Suppressor macrophage (primary cell): ENCODE measurements at places on chromosomes 3 and 15.

DNA sequence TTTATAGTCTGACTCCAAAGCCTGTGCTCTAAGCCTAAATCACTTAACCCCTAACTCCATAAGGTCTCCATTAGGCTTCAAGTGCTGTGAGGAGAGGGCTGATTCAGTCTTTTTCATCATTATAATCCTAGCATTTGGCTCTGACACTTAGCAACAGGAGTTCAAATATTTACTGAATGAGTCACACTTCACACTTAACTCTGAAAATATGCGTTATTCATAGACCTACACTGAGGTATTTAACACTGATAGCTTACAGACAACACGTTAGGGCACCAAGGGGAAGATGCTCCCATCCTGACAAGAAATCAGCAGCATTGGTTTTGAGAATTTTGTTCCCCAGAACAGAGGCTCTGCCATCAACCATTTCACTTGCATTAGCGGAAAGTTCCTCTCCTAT is 53.5 kb downstream of the MSL2 start:
- no peak for DNase-seq

DNA sequence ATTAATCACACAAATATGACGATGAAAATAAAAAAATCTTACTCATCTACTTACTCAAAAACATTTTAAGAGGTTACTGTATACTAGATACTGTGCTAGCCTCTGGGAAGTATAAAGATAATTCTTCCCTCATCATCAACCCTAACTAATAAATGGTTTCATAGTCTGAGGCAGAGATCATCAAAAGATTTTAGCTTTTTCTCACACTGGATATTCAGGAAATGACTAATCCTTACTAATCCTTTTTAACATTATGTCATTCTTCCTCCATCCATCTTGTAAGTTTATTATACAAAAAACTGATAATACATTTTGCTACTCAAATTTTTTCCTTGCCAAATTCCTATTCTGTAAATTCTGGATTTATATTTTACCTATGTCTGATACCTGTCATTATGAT is 29.7 kb downstream of the ACAD11 start:
- no peak for DNase-seq

GRCh38 chr3:71585131-71585530 is 1.6 kb upstream of the FOXP1 start:
- DNase-seq = peak; percentile 59

DNA sequence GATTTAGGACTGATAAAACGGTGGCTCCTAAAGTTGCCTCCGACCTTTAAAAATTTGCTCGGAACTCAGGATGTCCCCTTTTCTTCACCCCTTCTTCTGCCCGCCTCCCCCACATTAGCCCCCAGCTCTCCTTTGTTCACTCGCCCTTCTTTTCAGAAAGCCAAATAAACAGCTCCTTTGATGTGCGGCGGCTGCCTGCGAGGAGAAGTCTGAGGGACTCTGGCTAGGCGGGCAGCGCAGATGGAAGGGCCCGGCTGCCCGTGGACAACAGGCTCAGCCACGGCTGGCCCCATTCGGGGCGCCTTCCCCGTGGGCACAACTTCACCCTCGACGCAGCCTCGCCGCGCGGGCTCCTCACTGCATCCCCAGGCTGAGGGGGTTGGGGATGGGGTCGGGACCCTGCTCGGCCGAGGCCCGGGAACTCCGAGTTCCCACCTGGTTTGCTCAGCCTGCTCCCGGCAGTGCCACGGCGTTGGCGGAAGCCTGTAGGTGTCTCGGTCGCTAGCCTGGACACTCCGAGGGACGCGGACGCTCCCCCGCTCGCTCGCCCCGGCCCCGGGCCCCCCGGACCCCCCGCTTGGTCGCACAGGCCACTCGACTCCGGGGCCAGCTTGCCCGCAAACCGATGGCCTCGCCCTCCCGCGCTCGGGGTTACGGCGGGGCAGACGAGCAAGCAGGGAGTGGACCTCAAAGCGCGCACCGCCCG is 897 bp upstream of the TLE3 start:
- DNase-seq = peak; percentile 41

DNA sequence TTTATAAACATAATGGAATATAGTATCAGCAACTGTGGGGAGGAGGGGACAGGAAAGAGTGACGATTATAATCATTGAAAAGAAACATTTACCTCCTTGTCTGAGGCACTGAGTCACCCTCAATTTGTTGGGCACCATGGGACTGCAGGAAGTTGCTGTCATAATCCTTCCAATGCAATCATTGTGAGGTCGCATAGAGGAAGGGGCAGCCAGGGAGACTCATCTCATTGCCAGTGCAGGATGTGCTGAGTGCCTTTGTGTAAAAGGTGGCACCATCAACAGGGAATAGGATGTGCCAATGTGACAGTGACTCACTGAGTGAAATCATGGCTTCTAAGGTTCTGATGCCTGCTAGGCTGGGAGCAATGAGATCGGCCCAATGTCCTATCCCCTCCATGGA is 300.4 kb upstream of the ADAMTS9 start:
- no peak for DNase-seq

DNA sequence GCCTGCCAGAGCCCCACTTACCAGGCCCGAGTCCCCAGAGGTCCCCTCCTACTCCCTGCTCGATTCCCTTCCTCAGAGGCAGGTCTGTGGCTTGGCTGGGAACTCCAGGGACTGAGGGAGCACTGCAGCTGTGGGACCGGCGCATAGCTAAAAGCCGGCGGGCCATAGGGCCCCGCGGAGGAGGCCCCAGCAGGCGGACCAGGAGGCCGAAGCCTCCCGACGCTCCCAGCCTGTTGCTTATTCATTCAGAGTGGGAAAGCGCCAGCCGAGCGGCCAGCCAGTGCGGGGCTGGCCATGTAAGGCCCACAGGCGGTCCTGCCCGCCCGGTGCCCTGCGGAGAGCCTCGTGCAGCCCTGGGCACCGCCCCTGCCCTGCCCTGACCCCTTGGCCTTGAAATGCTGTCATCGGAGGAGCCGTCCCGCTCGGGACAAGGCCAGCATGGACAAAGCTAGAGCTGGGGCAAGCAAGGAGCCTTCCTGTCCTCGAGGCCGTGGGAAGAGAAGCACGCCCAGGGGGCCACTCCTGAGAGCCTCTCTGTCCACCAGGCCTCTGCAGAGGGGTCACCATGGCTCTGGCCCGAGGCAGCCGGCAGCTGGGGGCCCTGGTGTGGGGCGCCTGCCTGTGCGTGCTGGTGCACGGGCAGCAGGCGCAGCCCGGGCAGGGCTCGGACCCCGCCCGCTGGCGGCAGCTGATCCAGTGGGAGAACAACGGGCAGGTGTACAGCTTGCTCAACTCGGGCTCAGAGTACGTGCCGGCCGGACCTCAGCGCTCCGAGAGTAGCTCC is at the start of gene LOXL1:
Gene LOXL1, plus strand, starts transcription at position 244 of the 784 bp plus-strand sequence. Its CDS starts 322 bp downstream, at position 566.
- peak; percentile 38 for DNase-seq

- no peak for DNase-seq
These were observed 213.8 kb downstream of the NR1D2 start for GRCh38 chr3:24158761-24159454.

DNA sequence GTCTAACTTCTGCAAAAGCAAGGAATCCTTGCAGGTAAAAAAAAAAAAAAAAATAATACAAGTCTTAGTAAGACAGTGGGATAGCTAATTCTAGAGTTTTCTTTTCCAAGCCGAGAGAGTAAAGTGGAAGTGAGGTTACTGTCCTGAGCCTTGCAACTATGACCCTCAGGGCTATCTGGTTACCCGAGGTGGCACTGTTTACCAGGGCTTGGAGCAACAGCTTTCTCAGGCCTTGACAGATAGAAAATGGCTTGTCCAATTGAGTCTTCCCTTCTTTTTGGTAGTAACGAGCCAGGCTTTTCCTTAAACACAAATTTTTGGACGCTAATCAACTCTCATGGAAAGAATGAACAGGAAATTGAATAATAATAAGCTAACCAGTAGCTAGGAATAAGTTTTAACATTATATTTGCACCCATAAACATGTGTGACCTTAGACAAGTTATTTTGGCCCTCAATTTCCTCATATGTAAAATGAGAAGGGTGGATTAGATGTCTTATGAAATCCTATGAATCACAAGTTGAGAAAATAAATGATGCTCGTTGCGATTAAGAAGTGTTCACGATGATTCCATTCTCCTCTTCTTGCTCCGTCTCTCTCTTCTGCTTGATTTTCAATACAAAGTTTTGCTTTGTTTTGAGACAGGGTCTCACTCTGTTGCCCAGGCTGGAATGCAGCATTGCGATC is 236.9 kb upstream of the KBTBD8 start:
- no peak for DNase-seq

GRCh38 chr3:124886168-124887056 is 753 bp downstream of the ITGB5 start:
- DNase-seq = peak; percentile 69

- no peak for DNase-seq
These were observed 82.3 kb downstream of the LRIG1 start for GRCh38 chr3:66418475-66418931.

DNA sequence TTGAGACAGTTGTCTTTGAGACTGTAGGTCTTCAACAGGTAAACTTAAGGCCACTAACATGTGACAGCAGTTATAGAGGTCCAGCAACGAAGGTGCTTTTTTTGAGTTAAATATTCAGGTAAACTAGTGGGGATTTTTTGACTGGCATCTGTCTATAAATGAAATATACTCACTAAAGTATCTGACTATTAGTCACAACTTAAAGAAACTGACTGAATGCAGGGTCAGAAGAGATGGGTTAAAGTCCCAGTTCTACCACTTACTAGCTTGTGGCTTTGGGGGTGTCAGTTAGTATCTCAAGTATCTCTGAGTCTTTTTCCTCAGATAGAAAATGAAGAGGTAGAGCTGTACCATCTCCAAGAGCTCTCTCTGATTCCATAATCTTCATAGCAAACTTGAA is 18.0 kb downstream of the MIX23 start:
- no peak for DNase-seq

DNA sequence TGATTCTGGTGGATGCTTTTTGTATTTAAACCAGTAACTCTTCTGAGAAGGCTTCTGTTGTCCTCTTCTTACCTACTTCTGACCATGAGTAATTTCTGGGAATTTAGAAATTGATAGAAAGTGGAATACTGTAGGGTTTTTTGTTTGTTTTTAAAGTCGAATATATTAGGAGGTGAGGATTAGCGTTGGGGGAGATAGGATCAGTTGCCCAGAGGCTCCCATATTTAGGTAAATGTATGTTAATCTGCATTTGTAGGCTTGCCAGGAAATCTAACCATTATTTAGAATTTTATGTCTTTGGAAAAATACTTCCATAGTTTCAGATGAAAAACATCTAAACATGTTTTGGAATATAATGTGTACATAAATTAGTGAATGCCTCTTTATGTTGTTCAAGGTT is 6.1 kb downstream of the STT3B start:
- DNase-seq = no peak

- no peak for DNase-seq
These were observed 73.3 kb upstream of the AKAP13 start for GRCh38 chr15:85306946-85307686.

DNA sequence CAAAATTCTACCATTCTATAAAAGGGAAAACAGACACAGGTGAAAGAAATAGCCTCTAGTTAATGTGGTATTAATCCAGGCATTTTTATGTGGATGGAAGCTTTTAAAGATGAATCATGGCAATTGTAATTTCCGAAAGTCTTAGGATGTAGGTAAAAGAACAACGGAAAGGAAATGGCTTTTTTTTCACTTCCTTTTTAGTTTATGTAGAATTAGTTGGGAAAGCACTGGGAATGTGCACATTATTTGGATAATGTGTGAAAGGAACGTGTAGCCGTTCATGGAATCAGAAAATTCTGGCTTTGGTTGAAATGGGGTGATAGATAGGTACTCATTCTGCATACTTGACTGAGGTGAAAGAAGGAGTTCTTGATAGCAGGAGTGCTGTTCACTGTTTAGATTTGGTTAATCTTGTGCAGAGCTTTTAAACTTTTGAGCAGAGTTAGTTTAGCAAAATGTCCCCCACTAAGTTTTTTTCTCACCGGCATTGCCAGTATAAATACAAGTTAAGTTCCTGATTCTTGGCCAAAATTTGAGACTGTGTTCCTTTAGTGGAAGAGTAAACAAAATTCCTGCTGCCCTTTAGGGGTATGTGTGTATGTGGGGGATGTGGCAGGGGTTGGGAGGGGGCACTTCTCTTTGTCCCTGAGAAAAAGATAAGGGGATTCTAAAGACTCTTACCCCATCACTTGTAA is 20.2 kb upstream of the UTS2B start:
- no peak for DNase-seq

DNA sequence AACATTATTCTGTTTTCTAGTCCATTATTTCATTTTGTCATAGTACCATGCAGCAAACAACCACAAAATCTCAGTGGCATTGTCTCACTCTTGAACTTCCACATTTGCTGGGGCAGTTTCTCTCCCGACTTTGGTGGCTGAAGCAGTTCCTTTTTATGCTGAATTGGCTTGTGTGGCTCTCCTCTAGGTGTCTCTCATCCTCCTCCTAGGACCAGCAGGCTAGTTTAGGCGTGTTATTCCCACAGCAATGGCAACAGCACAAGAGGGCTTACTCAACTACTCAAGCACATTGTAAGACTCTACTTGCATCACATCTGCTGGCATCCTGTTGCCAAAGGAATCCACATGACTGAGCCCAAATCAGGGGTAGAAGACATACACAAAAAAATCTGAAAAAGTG is 201.8 kb upstream of the KCNH8 start:
- DNase-seq = peak; percentile 70

DNA sequence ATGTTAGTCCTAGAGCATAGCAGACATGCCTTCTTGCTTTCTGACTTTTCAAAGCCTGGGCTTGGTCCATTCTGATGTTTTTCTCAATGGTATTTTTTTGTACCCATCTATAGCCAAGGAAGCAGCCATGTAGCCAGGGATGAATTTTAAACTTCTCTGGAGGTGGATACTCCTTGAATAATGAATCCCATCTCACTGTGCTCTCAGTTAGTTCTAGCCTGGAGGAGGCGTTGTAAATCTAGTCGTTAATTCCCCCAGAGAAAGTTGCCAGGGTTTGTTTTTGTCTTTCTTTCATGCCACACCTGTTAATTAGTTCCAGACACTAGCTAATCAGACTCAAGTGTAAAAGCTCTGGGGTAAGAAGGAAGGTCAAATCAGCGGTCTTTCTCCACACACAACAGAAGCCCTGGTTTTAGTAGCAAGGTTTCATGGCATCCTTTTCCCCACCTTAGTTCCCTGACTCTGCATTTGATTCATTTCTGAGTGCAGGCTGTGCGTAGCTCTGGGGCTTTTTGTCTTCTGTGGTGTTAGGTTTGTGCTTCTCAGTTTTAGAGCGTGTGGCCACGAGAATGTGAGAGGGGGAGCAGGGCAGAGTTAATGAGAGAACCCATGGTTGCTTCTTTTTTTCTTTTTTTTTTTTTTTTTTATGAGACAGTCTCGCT is 19.7 kb downstream of the PTPRG start:
- no peak for DNase-seq

DNA sequence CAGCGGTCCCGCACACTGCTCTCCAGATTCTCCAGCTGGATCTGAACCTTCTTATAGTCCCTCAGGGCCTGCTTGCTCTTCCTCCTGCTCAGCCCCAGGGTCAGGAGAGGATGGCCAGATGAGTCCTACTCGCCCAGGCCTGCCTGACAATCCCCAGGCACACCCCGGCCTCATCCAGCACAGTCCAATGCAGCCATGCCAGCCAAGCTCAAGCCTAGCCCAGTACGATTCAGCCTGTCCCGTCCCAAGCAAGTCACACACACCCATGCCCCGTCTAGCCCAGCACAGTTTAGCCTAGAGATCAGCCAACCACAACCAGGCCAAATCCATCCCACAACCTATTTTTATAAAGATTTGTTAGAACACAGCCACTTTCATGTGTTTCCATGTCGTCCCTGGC is 16.8 kb downstream of the PLXNB1 start:
- no peak for DNase-seq
